NCI-H345 (cell line): ENCODE measurements at places on chromosomes 7 and 10.

DNA sequence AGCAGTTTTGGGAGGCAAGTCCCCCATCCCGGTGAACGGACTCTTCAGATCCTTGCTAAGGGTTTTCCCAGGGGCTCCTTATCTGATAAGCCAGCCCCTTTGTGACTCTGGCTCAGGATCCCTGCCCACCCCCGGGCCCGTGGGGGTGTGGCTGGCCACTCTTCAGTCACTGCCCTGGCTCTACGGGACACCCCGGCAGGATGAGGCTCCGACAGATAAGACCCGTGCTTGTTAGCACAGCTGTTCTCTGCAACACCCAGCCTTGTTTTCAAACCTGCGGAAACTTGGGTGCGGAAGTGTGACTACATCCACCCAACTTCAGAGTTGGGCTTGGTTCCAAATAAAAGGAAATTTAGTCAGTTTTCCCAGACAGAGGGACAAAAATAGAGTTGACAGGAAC lies 66.7 kb upstream of the PODXL start:
- no peak for DNase-seq

DNA sequence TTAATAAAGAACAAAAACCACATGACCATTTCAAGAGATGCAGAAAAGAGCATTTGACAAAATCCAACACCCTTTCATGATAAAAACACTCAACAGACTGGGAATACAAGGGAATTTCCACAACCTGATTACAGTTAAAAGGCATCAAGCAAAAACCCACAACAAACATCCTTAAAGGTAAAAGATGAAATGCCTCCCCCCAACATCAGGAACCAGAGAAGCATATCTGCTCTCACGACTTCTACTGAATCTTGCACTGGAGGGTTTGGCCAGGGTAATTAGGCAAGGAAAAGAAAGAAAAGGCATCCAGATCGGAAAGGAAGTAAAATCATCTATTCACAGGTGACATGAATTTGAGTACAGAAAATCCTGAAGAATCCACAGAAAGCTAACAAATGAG lies 59.5 kb upstream of the SFMBT2 start:
- DNase-seq: no peak

DNA sequence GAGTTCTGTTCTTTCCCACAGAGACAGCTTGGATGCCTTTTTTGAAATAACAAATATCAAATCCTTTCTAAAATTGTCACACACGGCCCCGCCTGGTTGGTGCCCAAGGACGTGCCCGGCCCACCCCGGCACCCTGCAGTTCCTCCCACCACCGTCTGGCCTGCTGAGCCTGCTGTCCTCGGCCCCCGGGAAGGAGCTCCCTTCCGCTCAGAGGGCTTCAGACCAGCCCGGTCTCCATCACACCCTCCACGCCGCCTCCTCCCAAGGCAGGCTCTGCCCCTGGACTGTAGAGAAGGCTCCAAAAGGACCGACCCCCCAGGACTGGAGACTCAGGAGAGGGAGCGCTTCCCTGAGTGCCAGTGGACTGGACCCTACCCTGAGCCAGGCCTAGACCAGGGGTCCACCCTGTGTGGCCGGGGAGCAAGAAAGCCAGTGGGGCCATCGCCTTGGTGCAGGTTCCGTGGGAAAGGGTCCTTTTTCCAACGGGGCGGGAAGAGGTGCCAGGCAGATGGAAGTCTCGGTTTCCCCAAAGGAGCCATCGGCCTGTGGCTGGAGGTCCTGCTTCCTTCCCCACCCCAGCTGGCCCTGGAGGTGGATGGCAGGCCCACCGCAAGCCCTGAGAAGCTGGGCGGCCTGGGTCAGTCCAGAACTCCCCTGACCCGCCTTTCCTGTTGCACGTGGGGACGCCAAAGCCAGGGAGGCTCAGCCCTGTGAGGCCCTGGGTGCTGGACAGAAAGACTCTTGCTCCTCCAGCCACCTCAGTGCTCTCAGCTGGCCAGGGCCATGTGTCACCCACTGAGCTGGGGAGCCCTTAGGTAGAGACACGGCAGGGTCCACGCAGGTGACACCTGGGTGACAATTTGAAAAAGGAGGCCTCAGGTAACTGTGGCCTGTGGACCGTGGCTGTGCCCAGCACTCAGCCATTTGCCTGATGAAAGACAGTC lies 69.8 kb downstream of the PWWP2B start:
- DNase-seq: no peak

DNA sequence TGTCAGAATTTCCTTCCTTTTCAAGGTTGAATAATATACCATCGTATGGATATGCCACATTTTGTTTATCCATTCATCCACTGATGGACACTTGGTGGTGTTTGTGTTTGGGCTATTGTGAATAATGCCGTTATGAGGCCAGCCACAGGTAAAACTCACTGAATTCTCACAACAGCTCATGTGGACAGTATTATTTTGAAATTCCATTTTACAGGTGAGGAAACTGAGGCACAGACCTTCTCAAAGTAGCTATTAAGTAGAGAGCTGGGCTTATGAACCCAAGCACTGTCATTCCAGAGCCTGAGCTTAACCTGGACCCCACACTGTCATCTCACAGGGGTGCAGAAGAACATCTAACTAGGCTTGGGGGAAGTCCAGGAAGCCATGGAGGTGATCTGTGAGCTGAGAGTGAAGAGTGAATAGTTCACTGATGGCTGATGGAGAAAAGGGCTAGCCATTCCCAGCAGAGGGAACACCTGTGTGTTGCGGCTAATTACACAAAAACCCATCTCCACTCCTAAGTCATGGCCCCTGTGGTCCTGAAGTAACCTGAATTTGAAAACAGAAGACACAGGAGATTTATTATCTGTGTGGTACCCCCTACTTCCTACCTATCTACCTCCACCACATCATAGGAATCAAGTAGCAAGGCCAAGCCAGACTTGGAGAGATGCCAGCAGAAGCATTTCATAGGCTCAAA lies 8.7 kb downstream of the INMT start:
- no peak for DNase-seq

DNA sequence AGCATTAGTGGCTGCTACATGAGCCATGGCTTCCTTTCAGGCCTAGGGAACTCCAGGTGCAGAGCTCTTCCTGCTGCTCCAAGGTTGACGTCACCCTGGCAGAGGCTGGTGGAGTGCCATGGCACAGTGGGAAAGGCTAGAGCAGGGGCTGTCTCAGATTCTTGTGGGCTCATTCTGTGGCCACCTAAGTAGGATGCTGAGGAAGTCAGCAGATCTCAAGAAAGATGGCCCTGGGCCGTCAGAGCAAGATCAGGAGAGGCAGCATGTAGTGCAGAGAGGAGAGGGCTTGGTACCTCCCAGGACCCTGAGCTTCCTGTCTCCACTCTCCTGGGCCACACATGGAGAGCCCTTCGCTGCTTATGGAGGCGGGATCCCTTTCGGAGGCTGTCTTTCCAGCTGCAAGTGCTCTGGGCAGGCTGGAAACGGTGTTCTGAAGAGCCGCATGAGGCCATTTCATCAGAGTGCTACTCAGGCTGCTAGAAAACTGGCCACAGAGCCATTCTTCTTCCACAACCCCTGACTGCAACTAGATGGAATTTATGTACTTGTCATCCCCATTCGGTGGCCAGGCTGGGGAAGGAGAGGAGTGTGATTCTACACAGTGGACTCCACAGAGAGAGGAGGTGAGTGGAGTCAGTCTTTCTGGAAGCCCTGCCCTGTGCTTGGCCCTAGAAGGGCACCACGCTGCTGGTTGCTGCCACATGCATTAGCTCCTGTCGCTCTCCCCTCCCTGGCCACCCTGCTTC lies 304.2 kb downstream of the RPS24 start:
- no peak for DNase-seq

GRCh38 chr7:154592388-154592787 lies 410.5 kb downstream of the PAXIP1 start:
- no peak for DNase-seq

DNA sequence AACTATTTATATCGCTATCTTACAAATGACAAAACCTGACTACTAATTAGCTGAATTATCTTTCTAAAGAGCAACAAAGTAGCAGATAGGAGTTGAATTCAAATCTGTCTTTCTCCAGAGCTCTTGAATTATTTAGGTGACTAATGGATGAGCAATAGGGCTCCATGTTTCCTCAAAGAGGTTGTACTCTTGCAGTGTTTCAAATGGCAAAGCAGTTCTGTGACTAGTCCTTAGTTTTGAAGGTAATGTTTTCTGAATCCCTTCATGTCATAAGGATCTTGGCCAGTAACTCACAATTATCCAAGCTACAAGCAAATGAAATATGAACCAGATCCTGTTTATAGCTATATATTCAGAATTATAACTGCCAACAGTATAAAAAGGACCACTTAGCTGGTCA lies 999.7 kb downstream of the NRG3 start:
- no peak for DNase-seq

DNA sequence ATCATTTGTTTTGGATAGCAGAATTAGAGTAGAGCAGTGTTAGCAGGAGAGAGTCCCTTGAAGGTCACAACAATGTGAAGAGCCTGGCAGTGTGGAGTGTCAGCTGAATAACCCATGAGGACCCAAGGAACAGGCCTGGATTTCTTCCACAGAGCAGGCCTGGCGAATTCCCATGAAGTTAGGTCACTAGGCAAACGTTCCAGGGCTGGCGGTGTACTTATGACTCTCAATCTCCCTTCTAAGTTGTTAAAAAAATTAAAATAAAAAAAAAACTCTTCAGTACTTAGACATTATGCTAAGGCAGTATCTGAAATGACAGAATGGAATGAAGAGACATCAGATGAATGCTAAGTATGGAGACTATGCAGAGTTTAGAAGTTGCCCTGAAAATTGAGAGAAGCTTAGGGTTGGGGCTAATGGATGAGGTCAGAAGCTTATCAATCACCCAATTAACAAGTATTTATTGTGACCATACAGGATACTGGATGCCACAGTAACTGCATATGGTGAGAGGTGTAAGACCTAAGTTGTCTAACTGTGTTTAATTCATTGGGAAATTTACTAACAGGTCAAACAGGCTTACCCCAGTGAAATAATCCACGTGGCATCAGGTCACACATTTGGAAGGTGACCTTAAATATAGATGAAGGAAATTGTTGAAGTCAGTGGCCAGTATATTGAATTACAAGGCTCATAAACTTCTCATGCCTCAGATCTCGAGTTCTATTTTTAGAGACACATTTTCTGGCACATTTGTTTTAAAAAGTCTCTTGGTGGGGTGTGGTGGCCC lies 126.2 kb upstream of the NRP1 start:
- no peak for DNase-seq

DNA sequence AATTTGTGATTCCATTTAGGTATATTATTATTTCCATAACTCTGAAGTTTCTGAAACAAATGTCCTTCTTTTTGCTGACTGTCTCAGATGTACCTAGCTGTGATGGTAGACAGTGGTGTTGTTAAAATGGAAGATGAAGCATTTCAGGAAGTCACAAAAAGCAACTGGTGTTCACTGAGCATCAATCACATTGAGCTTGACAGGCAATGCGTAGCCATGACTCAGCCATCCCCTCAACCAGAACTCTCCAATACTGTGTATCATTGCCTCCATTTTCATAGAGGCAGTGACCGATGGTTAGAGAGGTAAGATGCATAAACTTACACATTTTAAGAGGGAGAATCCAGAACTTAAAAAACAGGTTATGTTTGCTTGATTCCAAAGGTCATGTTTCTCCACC lies 434.0 kb downstream of the INHBA start:
- DNase-seq: no peak

DNA sequence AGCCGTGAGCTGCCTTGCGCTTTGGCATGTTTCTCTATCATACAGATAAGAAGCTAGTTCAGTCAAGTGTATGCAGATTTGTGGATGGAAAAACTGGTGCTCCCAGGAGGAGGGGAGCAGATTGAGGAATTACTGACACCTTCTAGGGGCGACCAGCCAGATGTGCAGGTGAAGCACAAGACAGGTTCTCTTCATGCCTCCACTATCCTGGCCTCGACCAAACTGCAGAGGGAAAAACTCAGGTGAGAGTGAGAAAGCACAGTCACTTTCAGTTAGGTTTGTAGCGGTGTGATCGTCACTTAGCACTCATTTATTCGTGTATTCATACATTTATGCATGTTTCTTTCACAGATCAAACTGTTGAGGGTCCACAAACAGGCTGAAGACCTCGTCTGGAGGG lies 600 bp upstream of the DBNL start:
- DNase-seq: peak; percentile 9

DNA sequence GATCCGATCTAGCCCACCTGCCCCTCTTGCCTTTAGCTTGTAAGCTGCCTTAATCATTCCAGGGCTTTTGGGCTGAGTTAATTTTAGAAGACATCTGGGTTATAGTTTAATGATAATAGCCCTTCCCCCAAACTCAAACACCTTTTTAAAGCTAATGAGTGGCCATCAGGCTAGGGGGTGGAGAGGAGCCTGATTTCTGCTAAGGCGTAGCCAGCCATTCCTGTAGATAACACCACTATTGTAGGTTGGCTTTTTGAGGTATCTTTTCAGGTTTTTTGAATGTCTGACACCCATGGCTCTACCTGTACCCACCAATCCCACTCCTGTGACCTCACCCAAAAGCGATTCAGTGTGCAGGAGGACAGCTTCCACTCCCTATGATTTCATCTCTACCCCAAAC lies 7.6 kb upstream of the SYPL1 start:
- DNase-seq: no peak

GRCh38 chr10:12603766-12604470 lies 254.6 kb downstream of the CAMK1D start:
- DNase-seq: no peak

GRCh38 chr10:31000867-31001266 lies 30.8 kb downstream of the ZNF438 start:
- DNase-seq: no peak

DNA sequence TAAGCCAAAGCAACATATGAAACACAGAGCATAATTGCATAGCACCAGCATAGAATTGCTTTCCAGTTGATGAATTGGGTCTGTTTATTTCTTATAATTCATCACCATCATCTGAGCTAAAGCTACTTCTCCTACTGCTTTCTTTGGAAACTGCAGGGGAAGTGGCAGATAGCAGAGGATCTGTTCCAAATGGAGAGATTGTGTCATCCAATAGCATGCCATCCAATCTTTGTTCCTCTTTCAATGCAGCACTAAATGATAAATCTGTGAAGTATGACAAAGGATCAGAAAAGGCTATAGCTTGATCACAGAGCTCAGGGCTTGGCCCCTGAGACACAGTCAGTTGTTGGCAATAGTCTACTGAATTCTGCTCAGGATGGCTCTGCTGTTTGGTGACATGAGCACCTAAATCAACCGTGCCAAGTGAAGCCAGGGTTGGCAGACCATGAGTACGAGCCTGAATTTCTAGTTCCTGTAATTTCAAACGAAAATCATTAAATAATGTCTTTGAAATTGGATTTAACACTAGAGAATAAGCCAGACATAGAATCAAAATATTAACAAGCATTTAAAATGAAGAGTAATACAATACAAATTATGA lies 90.0 kb downstream of the TFEC start:
- no peak for DNase-seq

DNA sequence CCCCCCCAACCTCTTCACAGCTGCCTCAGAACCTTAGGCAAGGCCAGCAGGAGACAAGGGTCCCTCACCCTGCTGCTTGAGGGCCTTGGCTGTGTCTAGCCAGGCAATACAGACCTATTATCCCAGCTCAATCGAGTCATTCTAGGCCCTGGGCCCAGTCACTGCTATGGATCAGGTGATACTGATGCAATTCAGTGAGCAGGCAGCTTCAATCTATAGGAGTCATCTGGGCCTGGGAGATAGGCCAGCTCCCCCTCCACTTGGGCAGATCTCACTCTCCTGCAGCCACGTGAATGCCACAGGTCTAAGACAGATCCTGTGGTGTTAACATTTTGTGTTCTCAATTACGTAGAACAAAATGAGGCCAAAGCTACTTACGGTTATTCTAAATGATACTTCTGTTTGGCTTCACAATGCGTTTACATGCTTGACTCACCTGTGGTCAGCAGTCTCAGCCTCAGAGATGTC lies 68.0 kb upstream of the LRRC4 start:
- DNase-seq: no peak
